Psoas muscle (tissue), 8 donors: ENCODE measurements at places on chromosomes 4 and X. TPM values are rescaled to one million over a fixed set of nuclear protein-coding genes. Genes with fewer than 3 reads are reported as not detected.
A peak's percentile ranks its signal among the peaks of the same experiment; 100 is the strongest.

- DNase-seq, result no peak
Observed at GRCh38 chrX:63508668-63509067, 157.5 kb upstream of the SPIN4 start.

GRCh38 chrX:74422576-74423288 lies 1.4 kb downstream of the SLC16A2 start:
- DNase-seq, result peak; percentile 76

DNA sequence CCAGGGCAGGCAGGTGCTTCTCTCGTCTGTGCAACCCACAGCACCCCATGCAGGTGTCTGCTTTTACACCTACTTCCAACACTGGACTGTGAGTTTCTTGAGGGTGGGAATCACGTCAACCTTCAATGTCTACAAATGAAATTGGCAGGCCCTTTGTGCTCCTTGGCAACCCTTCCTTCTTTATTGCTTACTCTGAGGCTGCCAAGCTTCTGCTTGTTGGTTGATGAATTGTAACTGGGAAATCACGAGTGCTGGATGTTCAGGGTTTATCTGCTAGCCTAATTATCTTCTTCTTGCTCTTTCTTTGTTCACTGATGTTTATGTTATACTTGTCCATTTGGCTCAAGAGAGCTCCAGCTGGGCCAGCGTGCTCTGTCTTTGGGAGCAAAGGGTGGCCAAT lies 2.5 kb upstream of the DGAT2L6 start:
- no peak for DNase-seq

DNA sequence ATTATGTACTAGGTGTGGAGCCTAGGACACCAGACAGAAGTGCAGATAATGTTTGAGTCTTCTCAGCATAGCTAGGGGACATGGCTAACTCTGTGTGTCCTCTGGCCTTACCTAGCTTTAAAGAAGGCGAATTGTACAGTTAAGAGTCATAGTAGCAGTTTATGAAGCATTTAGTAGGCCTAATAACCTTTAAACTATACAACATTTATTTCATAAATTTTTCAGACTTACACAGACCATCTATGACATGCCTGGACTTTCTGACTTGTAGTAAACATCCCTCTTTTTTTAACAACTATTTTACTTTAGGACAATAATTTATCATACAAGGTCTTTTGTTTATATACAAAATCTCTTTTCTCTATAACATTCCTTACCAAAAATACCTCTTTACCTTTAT lies 37.4 kb downstream of the ETNPPL start:
- no peak for DNase-seq

DNA sequence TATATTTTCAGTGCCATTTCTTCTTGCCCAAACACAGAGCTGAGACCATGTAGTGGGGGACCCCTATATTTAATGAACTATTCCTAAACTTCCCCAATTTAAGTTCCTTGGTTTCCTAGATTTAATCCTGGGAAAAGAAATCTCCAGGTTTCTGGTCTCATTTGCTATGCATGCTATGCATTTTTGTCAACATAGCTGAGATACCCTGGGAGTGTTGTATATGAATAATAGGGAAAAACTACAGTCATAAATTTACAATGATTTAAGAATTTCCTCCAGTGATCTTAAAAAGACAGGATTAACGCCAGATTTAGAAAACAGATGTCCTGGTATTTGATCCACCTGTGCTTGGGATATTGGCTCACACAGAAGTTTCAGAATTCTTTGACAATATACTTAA lies 136.8 kb upstream of the RAPGEF2 start:
- DNase-seq, result no peak

- peak; percentile 35 for DNase-seq
Observed at GRCh38 chr4:185396724-185397385, at the start of gene ANKRD37. TSS of gene ANKRD37 (plus strand) at chr4:185396841. CDS start at chr4:185396924, 83 bp downstream.

DNA sequence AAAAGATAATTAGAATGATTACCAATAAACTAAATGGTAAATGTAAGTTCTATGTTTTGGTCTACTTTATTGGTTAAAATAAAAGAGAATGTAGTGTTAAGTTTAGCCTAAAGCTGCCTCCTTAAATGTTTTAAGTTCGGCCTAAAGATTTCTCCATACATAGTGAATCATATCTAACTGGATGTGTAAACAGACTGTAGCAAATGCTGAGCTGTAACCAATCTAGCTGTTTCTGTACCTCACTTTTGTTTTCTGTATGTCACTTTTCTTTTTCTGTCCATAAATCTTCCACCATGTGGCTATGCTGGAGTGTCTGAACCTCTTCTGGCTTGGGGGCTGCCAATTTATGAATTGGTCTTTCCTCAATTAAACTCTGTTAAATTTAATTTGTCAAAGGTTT lies 121.2 kb downstream of the TBCK start:
- DNase-seq, result no peak

DNA sequence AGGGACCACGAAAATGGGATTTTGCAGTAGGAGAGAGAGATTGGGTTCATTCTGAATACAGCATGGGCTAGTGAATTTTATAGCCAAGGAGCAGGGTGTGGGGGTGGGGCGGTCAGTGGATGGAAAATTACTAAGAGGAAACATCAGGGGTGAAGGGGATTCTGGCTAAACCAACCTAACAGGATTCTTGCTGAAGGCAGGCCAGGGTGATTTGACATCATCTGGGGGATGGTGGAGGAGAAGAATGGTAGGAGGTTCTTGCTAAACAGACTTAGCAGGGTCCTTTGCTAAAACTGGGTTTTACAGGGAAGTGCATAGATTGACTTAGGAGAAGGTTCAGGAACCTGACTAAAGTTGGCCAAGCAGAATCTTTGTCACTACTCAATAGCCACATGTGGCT lies 91.9 kb downstream of the DNAAF6 start:
- no peak for DNase-seq

GRCh38 chr4:18954538-18954937 lies 933.0 kb upstream of the LCORL start:
- DNase-seq, result no peak

- DNase-seq, result no peak
Observed at GRCh38 chrX:111511477-111511876, at the start of gene SERTM2. TSS of gene SERTM2 (plus strand) at chrX:111511645. CDS start at chrX:111518858, 7,213 bp downstream.

- no peak for DNase-seq
Observed at GRCh38 chr4:147360301-147360700, 120.6 kb upstream of the EDNRA start.

DNA sequence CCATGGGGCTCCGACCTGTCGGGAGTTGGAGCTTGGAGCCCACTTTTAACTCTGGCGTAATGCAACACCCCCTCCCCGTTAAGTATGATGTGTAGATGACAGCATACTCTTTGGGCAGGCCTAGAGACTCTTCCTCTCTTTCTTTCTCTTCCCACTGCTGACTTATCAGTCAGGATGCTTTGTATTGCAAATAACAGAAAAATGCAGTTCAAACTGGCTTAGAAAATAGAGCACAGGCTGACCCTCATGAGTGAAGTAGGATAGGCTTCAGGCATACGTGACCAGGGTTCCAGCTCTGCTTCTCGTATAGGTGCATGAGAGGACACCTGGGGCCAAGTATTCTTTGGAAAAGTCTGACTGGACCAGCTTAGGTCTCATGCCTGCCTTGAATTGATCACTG lies 23.3 kb upstream of the RNF4 start:
- DNase-seq, result peak; percentile 1

Gene PCDH11X
- polyA plus RNA-seq, result under 0.01 TPM

Gene ALAS2
- not detected for polyA plus RNA-seq

Gene RTL3
- polyA plus RNA-seq, result not detected

- no peak for DNase-seq
Observed at GRCh38 chr4:129138810-129139496, 43.0 kb downstream of the C4orf33 start.

GRCh38 chrX:111355523-111356115 lies 56.4 kb downstream of the DCX start:
- DNase-seq, result no peak

DNA sequence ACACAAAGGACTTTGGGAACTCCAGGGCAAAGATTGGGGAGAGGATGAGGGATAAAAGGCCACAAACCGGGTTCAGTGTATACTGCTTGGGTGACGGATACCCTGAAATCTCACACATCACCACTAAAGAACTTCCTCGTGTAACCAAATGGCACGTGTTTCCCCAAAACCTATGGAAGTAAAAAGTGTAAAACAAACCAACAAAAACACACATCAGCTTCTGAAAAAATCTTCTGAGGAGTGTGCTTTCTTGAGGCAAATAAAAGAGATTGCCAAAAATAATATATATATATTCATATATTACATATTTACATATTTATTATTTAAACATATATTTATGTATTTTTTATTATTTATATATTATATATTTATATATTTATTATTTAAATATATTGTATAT lies 3.9 kb downstream of the P2RY8 start:
- no peak for DNase-seq

DNA sequence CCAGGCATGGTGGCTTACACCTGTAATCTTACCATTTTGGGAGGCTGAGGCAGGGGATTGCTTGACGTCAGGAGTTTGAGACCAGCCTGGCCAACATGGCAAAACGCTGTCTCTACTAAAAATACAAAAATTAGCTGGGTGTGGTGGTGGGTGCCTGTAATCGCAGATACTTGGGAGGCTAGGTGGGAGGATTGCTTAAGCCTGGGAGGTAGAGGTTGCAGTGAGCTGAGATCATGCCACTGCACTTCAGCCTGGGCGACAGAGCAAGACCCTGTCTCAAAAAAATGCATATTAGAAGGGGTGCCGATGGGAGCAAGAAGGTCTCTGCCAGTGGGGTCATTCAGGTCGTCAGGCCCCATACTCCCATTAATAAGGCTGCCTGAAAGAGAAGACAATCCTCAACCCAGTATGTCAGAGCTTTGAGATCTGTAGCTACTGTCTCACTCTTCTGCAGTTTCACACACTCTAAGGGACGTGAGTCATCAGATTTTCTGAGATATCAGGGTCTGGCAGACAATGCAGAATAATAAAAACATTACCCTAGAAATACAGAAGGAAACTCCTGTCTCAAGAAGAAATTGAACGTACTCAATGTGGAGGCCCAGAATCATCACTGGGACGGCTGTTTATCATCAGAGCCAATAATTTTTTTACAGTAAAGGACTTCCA lies 176.7 kb upstream of the FAT1 start:
- DNase-seq, result no peak

Gene VCX3A
- not detected for polyA plus RNA-seq

Gene TMEM150C
- 3.6 TPM for polyA plus RNA-seq

GRCh38 chr4:8383016-8383415 lies 57.5 kb downstream of the ACOX3 start:
- DNase-seq, result no peak

Gene SYTL5
- polyA plus RNA-seq, result not detected

DNA sequence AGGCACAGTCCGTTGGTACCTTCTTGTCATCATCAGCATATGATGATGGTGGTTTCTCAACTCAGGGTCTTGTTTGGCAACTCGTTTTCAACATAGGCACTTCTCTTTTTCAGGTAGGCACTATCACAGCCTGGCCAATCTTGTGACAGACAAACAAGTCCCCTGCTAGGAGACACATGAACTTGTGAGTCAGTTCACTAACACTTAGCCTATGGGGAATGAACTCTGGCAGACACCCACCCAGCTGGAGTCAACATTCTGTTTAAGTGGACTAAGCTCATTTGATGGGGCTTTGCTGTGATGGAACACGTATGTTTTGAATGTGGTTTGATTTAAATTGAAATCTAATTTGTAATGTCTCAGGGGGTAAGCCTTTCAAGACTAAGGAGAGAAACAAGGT lies 100.7 kb upstream of the MAMLD1 start:
- DNase-seq, result no peak

Gene LDOC1
- polyA plus RNA-seq, result 2.5 TPM

Gene GPC4
- 9.3 TPM for polyA plus RNA-seq

Gene DUSP21
- polyA plus RNA-seq, result not detected

Gene ETDA
- not detected for polyA plus RNA-seq

DNA sequence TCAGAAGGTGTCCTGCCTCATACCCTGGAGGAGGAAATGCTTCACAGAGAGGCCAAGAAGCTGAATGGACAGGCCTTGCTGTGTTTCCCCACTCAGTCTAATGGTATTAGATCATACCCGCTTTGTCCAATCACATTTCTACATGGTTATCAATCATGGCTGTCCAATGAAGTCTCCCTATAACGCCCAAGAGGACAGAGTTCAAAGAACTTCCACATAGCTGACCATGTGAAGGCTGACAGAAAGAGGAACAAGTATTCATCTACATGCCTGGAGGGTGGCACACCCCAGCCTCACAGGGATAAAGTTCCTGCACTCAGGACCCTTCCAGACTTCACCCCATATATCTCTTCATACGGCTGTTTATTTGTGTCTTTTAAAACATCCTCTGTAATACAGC lies 123.4 kb downstream of the MANBA start:
- DNase-seq, result no peak

DNA sequence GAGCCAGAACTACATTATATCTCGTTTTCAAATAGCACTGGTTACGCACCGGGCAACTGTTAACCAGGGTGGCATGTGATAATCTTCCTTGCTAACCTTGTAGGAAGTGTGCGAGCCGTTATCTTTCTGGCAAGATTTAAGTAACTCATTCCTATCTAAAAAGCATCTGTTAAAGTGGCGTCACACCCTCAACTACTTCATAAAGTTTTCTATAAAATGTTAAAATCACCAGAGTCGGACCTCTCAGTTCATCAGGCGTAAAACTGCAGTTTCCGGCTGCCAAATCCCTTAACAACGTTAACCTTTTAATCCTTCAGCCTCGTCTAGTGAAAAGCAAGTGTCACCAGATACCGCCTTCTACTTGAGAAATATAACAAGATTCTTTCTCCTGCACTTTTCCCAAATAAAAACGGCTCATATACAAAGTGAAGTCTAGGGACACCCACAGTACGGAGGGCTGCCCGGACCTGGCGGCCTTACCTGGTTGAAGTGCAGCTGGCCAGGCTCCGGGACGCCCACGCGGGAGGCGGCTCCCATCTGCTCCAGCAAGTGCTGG lies 1.2 kb downstream of the SLC39A8 start:
- no peak for DNase-seq

DNA sequence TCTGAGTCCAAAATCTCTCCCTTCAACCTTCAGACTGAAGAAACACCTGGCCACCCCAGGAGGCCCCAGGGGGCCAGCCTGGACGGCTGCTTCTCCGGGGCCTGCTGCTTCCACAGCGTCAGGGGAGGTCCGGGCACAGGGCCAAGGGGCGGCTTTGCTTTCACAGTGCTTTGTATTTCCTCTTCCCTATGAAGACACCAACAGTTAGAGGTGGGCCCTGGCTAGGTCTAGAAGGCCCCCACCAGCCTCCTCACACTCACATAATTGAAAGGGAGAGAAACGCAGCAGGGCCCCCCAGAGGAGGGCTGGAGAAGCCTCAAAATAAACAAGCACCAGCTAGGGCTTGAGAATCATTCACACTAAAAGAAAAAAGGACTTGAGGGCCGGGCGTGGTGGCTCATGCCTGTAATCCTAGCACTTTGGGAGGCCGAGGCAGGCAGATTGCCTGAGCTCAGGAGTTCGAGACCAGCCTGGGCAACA lies 17.8 kb downstream of the SCD5 start:
- DNase-seq, result peak; percentile 80
